ENCODE measurements at places on chromosomes 5 and 9. TPM values are rescaled to one million over a fixed set of nuclear protein-coding genes. Genes with fewer than 3 reads are reported as not detected.
A peak's percentile ranks its signal among the peaks of the same experiment; 100 is the strongest.

Gene PCDHA7
- 0.15 TPM for total RNA-seq

DNA sequence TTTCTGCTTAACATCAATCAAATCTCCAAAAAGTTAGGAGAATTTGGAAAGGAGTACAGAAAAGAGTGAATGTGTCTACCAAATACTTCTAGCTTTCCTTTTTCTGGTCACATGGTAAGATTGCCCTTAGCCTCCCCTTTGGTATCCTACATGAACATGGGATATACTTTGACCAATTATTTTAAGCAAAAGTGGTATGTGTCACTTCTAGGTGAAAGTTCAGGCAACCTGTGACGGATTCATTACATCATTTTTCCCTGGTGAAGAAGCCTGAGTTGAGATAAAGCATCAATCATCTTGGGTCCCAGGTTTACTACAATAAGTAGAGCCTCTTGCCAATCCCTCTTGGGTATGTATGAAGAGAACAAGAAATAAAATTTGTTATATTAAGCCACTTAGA, 419.2 kb downstream of the PDE4D start:
- DNase-seq = no peak

DNA sequence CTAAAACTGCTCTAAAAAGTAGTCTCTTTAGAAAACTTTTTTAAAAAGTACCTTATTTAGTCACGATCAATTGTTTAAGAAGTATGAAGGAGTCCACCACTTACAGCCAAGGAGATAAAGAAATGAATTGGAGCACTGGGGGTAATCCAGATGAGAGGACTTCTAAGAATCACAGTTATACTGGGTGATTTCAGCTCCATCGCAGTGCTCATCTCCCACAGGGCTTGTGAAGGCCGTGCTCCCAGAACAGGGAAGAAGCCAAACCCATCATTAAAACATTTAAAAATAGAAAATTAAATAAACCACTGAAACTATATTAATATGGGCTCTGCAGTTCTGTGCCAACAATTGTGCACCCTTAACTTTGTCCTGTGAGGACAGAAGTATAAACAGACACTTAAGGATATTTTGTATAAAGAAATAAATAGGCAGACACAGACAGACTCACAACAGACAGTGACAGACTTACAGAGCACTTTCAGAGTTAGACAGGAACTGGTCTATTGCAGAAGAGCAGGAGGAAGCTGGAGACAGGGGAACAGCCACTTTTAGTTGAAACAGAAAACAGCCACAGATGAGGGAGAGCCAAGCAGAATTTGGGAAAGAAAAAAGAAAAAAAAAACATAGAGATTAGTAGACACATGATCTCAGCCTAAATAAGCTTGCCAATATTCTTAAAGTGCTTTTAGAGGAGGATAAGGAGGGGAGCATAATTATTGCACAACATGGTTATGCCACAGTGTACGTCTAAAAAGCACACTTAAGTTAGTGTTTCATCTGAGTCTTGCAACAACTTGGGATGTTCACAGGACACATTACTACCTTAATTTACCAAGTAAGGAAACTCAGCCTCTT, 81.8 kb downstream of the FBXO38 start:
- no peak for DNase-seq

GRCh38 chr5:89276566-89277305, 393.8 kb upstream of the MEF2C start:
- no peak for DNase-seq

GRCh38 chr9:123470121-123470782, 114.3 kb downstream of the CRB2 start:
- DNase-seq = no peak

DNA sequence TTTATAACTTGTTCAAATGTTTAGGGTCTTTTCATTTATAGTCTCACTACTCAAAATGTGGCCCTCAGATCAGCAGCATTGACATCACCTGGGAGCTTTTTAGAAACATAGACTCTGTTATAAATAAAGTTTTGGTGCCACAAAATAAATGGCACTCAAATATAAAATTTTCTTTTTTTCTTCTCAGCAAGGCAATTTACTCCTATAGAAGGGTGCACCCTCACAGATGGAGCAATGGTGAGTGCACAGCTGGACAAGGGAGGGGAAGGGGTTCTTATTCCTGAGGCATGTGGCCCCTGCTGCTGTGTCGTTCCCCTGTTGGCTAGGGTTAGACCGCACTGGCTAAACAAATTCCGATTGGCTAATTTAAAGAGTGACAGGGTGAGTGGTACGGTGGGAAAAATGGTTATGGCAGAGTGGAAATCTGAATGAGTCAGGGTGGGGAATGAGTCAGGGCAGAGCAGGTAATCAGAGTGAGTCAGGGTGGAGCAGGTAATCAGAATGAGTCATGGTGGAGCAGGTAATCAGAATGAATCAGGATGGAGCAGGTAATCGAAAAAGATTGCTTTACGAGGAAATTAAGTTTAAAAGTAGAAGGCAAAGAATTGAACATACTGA, 31.8 kb upstream of the C7 start:
- no peak for DNase-seq

DNA sequence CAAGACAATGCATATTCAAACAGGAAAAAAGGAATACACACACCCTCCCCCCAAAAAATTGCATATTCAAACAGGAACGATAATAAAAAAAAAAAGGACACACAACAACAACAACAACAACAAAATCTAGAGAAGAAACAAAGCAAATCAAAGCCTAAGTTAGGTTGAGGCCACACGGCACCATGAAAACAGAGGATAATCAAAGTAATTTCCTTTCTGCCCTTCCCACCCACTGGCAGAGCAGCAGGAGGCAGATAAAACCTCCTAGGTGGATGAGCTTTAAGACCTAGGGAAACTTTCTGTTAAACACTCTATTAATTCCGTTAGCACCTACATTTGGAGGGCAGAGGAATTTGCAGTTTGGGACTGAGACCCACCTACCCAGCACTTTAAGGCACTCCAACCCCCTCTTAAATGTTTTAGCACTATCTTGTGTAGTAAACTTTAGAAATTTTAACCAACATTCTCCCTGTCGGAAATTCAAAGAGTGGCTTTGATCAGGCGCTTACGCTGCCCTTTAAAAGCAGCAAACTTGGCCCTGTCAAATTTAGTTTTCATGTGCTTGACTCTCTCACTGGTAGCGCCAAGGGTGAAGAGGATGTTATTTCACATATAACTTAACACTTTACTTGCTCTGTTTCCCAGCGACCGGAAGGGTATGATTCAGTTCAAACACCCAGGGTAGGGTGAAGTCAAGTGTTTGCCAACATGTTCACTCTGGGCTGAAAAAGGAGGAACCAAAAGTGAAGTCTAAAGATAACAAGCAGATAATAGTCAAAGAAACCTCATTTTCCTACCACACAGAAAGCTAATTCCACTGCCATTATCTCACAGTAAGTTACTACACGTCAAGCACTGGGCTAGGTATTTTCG, 9.2 kb downstream of the ENC1 start:
- DNase-seq = peak; percentile 84
